ENCODE measurements at places on chromosomes 5 and 9. TPM values are rescaled to one million over a fixed set of nuclear protein-coding genes. Genes with fewer than 3 reads are reported as not detected.

DNA sequence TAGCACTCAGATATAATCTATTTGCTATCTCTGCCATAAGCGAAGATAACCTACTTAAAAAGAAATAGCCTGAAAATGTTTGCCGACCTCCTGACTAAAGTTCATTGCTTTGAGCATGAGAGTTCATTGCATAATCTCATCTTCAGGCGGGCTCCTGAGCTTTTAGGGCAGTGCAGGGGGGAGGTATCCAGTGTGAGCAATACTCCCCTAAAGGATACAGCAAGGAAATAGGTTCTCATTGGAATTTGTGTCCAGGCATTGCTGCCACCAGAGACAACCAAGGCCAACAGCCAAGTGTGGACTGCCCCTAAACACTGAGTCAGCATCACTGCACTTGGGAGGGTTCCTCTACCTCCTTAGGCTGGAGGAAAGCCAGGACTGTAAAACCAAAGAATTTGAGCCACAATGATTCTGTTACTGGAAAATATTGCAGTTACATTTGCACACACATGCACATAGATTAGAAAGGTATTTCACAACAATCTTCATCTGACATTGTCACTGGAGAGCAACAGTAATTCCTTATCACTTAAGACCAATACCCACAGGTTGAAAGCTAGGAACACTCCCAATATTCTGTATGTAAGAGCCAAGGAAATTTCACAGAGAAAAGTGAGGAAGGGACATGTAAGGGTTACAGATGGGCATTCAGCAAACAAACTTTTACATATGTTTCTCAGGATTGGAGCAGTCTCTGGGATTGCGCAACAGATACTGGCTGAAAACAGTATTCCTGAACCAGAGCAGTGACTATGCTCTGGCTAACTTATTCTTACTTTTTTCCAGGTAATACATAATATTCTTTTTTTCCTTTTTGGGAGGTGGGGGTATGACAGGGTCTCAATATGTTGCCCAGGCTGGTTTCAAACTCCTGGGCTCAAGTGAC lies 98.6 kb upstream of the TLE1 start:
- no peaks in the 10 kb centered on the region for H3K36me3 ChIP-seq
- peaks cover 3% of the 10 kb centered on the region for H3K4me1 ChIP-seq
- no peak overlapping the region for H3K4me3 ChIP-seq
- no peak overlapping the region for H3K27ac ChIP-seq
- peaks cover 10% of the 10 kb centered on the region for H3K27me3 ChIP-seq
- DNase-seq, result no peak

DNA sequence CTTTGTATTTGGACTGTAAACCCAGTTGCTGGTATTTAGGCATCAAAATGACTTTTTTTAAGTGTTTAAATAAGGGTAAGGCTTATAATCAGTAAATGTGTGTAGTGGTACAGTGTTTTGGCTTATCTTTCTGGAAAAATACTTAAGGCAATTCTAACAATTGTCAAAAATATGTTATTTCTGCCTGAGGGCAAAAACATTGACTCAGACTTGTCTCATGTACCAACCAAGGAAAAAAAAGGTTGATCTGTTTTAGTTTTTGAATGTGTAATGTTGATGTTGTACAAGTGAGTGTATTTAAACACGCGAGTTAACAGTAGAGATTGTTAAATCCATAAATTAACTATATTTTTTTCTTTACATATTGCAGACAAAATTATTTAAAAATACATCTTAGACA lies 277.8 kb upstream of the TYRP1 start:
- peaks cover 16% of the 10 kb centered on the region for H3K4me1 ChIP-seq
- no peak overlapping the region for H3K27ac ChIP-seq
- H3K27me3 ChIP-seq, result no peaks in the 10 kb centered on the region
- no peak for DNase-seq
- H3K4me3 ChIP-seq, result no peak overlapping the region

DNA sequence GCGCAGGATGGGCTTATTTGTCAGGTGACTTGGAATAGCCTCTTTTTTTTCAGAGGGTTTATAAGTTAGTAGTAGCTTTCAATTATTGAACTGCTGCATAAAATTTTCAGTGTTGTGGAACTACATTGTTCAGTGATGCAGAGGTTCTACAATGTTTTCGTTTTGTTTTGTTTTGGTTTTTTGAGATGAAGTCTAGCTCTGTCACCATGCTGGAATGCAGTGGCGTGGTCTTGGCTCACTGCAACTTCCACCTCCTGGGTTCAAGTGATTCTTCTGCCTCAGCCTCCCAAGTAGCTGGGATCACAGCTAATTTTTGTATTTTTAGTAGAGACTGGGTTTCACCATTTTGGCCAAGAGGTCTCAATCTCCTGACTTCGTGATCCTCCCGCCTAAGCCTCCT lies 22.0 kb downstream of the NUP188 start:
- H3K27ac ChIP-seq, result no peak overlapping the region
- peaks cover 30% of the 10 kb centered on the region for H3K36me3 ChIP-seq
- H3K4me3 ChIP-seq, result no peak overlapping the region
- no peaks in the 10 kb centered on the region for H3K27me3 ChIP-seq
- H3K4me1 ChIP-seq, result no peaks in the 10 kb centered on the region

GRCh38 chr9:33868440-33868973 lies 51.5 kb downstream of the UBE2R2 start:
- H3K4me1 ChIP-seq, result peaks cover 3% of the 10 kb centered on the region
- no peak overlapping the region for H3K4me3 ChIP-seq
- DNase-seq, result no peak
- no peak overlapping the region for H3K27ac ChIP-seq
- H3K36me3 ChIP-seq, result peaks cover 6% of the 10 kb centered on the region

DNA sequence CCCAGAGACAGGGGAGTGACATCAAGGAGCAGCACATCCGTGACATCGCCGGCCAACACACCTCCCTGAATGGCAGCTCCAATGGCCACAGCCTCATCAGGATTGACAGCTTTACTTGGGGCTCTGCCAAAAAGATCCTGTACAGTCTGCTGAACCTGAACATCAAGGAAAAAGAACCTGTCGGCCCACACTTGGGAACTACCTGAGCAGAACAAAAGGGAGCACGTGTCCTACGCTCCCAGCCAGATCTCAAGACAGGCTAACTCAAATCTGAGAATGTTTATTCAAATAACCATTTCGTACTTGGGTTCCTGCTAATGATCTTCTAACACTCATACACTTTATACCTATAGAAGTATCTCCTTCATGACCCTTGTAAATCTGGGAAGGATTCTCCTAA lies 15.3 kb downstream of the HSPA9 start:
- no peaks in the 10 kb centered on the region for H3K4me1 ChIP-seq
- peaks cover 41% of the 10 kb centered on the region for H3K36me3 ChIP-seq
- H3K27ac ChIP-seq, result peak overlapping the region; percentile 73
- H3K4me3 ChIP-seq, result no peak overlapping the region
- no peaks in the 10 kb centered on the region for H3K27me3 ChIP-seq

The ECSCR gene
- not detected for total RNA-seq

DNA sequence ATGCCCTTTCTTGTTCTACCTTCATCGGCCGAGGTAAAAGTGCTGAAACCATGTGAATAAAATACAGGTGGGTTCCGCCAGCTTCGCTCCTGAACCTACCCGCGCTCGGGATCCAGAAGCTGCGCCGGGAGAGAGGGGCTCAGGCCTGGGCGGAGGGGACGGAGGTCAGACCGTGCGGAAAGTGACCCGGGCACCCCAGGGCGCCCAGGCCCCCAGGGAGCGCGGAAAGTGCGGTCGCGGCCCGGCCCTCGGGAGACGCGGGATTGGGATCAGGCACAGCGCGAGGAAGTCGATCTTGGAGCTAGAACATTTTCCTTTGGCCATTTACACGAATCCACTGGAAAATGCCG lies 329 bp downstream of the SYK start:
- peak overlapping the region; percentile 94 for H3K27ac ChIP-seq
- DNase-seq, result no peak
- peak overlapping the region; percentile 85 for H3K4me3 ChIP-seq
- peaks cover 70% of the 10 kb centered on the region for H3K27me3 ChIP-seq
- no peaks in the 10 kb centered on the region for H3K36me3 ChIP-seq

GRCh38 chr5:27944471-27944870 lies 906.1 kb upstream of the CDH9 start:
- H3K4me1 ChIP-seq, result no peaks in the 10 kb centered on the region
- H3K4me3 ChIP-seq, result no peak overlapping the region
- no peak overlapping the region for H3K27ac ChIP-seq

The ECM2 gene
- total RNA-seq, result 0.31 TPM

The SLC1A1 gene
- 3.8 TPM for total RNA-seq

The IL13 gene
- not detected for total RNA-seq

DNA sequence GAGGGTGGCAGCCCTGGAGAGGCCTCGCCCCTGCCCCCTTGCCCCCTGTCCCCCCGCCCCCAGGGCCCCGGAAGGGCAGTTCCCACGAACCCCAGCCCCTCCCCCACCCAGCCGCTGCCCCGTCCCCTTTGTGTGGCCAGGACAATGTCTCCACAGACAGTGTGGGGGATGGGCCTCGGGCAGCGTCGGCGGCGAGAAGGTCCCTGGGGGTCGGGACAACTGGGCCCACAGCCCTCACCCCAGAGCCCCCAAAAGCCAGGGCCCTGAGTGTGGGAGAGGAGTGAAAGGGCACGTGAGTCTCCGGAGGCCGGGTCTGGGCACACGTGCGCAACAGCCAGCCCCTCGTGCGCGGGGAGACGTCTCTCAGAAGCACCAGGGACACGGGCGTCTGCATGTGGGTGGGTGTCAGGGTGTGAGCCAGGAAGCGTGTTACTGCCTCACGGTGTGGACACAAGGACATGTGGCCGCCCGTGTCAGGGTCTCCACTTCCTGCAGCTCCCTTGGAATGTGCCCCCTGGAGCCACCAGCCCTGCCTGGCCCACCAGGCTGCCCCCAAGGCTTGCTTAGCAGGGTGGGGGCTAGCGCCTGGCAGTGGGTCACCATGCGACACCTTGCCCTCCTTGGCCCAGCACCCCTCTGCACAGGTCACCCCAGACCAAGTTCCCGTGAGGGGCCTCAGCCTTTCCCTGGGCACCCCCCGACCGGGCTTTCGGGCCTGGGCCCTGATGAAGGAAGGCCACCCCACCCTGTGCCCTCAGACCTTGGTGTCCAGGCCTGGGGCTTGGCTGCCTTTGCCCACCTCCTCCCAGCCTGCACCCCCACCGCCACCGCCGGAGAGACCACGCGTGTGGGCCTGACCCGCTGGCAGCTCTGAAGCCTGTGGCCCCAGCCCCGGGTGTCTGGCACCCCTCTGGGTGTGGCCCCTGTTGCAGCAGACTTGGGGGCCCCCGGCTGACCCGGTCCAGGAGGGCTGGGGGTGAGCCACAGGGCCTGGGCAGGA lies 12.8 kb upstream of the NRARP start:
- peak; percentile 19 for DNase-seq
- H3K4me1 ChIP-seq, result peaks cover 8% of the 10 kb centered on the region
- no peaks in the 10 kb centered on the region for H3K36me3 ChIP-seq
- no peak overlapping the region for H3K27ac ChIP-seq

DNA sequence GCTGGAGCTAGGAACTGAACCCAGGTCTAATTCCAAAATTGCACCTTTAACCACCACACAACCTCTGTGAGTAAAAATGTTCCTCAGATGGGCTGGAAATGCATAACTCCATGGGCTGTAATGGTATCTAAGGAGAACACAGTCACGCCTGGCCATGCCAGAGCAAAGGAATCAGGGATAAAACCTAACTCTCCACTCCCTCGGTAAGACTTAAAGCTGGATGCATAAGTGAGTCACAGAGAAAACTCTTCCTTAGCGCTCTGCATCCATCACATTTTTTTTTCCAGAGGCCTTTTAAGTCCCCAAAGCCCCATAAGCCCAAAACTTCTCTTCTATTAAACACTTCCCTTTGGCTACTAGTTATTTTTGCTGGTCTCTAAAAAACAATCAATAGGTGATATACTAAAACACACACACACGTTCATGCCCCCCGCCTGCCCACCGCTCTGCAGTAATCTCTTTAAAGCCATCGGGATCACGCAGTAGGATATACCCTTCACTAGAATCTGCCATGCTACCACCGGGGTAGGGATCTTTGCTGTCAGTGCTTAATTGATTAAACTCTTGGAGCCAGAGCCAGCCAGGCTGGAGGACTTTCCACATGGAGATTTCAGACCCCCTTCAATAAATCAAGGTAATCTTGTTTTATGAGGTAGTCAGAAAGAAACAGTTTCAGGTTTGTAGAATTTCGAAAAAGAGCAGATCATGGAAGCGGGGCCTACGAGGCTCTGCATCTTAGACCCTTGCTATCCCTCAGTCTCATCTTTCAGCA lies 212.9 kb downstream of the MAPKAP1 start:
- no peak overlapping the region for H3K4me3 ChIP-seq
- peaks cover 17% of the 10 kb centered on the region for H3K4me1 ChIP-seq
- no peak overlapping the region for H3K27ac ChIP-seq
- H3K36me3 ChIP-seq, result peaks cover 1% of the 10 kb centered on the region

The QRFP gene
- total RNA-seq, result not detected

The FOXD1 gene
- 0.19 TPM for total RNA-seq

DNA sequence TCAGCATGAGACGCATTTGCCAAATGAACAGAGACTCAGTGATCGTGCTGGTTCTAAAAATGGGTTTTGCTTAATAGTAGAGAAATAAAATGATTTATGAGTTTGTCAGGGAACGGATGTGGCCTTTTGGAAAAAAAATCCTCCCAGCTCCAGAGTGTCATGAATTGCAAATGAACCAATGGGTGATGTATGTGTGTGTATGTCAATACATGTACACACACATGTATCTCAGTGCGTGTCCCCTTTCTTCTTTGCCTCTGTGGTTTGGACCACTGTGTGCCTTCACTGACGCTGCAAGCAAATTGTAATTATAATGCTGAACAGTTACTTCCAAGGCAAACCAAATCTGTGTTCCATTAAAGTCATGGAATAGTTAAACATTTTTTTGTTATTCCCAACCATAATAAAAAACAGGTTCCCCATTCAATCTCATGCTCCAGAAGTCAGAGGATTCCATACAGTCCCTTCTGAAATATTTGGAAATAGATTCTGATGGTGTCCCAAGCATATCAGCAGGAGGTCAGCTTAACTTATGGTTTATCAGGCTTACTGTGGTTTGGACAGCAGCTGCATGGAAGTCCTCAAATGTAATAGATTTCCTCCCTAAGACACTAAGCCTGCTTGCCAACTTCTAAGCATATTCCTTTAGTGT lies 630.5 kb downstream of the ACTL7B start:
- DNase-seq, result no peak
- no peak overlapping the region for H3K27ac ChIP-seq
- H3K27me3 ChIP-seq, result peaks cover 34% of the 10 kb centered on the region
- no peaks in the 10 kb centered on the region for H3K36me3 ChIP-seq

DNA sequence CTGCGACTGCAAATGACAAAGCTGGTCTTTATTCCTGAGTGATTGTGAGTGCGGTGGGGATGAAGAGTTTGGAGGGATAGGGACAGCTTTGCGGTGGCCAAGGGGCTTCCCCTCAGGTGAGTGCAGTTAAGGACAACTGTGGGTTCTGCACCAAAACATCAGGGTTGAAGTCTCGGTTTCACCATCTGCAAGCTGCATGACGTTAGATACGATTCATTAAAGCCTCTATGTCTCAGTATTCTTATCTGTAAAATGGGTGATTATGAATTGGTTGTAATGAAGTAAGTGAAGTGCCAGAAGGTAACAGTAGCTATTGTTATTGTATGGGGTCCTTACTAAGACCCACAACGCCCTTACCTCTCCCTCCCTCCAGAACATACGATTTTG lies 226.8 kb upstream of the DAPK1 start:
- DNase-seq, result no peak
- no peak overlapping the region for H3K4me3 ChIP-seq
- H3K27me3 ChIP-seq, result peaks cover 31% of the 10 kb centered on the region
- no peak overlapping the region for H3K27ac ChIP-seq
- H3K36me3 ChIP-seq, result no peaks in the 10 kb centered on the region
- H3K4me1 ChIP-seq, result peaks cover 7% of the 10 kb centered on the region

The C9orf50 gene
- 0.27 TPM for total RNA-seq

Measured in progenitor cell of endocrine pancreas (in vitro differentiated cells).